H1 (cell line): ENCODE measurements at places on chromosomes 3 and 15. TPM values are rescaled to one million over a fixed set of nuclear protein-coding genes. Genes with fewer than 3 reads are reported as not detected.

Gene LRTM1
- not detected in 2 replicates for polyA plus RNA-seq

Gene DNAH1
- 1.0 and 1.9 TPM in 2 replicates for polyA plus RNA-seq

Gene DISP2
- 0.45 and 0.72 TPM in 2 replicates for polyA plus RNA-seq

Gene LIPC
- not detected in 2 replicates for polyA plus RNA-seq

Gene CLDN16
- polyA plus RNA-seq = 0.02 TPM in 1 of 2 replicates, not detected in the other

Gene SEMA3F
- polyA plus RNA-seq = 20.3 and 36.0 TPM in 2 replicates

Gene SLC22A14
- 0.03 and 0.05 TPM in 2 replicates for polyA plus RNA-seq

Gene ENTPD3
- polyA plus RNA-seq = 0.66 and 1.0 TPM in 2 replicates

Gene CATSPER2
- 0.89 and 1.9 TPM in 2 replicates for polyA plus RNA-seq

Gene LRRC2
- polyA plus RNA-seq = 1.2 and 1.4 TPM in 2 replicates

Gene IL5RA
- polyA plus RNA-seq = not detected in 2 replicates

Gene OPA1
- polyA plus RNA-seq = 15.1 and 20.3 TPM in 2 replicates

Gene TRPC1
- polyA plus RNA-seq = 22.6 and 33.4 TPM in 2 replicates

Gene GOLGA6C
- 0.14 and 0.17 TPM in 2 replicates for polyA plus RNA-seq

Gene PARP15
- polyA plus RNA-seq = 0.33 and 0.45 TPM in 2 replicates

- peaks cover 26% of the 10 kb centered on the region for H3K27me3 ChIP-seq
- H3K4me1 ChIP-seq = peaks cover 5% of the 10 kb centered on the region
Observed at GRCh38 chr3:127135241-127136023, 57.5 kb upstream of the PRR23E start.

GRCh38 chr15:48355377-48355776 lies 24.1 kb downstream of the DUT start:
- H3K4me3 ChIP-seq = no peak overlapping the region
- H3K27ac ChIP-seq = no peak overlapping the region
- H3K36me3 ChIP-seq = no peaks in the 10 kb centered on the region
- no peak for DNase-seq
- H3K4me1 ChIP-seq = no peaks in the 10 kb centered on the region

DNA sequence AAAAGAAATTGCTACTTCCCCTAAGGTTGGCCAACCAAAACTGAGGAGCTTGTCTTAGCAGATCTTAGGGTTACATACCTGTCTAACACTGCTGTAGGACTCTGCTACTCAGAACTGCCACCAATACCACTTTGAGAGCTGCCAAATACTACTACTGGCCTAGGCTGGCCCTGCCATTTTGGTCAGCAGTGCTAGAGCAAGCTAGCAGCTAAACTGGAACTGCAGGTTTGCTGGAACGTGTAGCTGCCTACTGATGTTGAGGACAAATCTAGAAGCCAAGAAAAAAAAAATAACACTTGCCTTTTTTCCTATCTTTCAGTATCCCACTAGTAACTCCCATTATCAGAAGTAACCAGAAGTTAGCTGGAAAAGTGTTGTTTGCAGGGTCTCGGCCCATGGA lies 387.4 kb downstream of the RBMS3 start:
- no peaks in the 10 kb centered on the region for H3K27me3 ChIP-seq
- no peaks in the 10 kb centered on the region for H3K36me3 ChIP-seq
- no peak for DNase-seq
- H3K4me1 ChIP-seq = no peaks in the 10 kb centered on the region
- no peak overlapping the region for H3K4me3 ChIP-seq

DNA sequence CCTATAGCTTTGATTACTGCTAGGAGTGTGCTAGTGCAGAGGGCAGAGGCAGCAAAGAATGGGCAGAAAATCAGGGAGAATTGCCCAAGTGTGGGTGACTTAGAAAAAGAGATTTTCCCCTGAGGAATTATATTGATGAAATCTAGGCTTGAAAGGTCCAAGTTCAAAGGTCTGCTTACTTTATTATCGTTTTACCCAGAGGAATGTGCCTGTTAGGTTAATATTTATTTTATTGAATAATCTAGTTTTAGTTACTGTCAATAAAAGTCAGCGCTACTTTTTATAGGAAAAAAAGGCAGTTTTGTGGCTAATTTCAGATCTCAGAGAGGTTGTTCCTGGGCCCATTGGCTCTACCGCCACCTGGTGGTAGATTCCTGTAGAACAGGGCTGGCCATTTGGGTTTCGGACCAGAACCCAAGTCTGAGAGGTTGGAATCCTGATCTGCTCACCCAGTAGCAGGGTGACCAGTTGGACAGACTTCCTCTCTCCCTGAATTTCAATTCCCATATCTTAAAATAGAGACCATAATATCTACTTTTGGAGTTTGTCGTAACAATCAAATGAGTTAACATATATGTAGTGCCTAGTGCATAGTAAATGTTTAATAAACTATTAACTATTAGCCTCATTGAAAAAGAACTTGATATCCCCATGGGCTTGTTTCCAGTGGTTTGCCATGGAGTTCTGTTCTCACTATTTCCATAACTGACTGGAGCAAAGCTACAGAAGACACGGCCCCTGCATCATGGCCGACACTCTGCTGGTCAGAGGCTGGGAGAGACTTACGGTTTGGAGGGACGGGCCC lies 62.7 kb upstream of the ZNF148 start:
- H3K4me3 ChIP-seq = no peak overlapping the region
- peak; percentile 90 for DNase-seq
- no peaks in the 10 kb centered on the region for H3K36me3 ChIP-seq

- no peak for DNase-seq
- no peaks in the 10 kb centered on the region for H3K36me3 ChIP-seq
- no peak overlapping the region for H3K4me3 ChIP-seq
- H3K4me1 ChIP-seq = no peaks in the 10 kb centered on the region
Observed at GRCh38 chr3:73094129-73094528, 32.7 kb downstream of the EBLN2 start.

GRCh38 chr3:110126065-110126464 lies 788.7 kb upstream of the DPPA4 start:
- H3K27me3 ChIP-seq = no peaks in the 10 kb centered on the region
- no peak for DNase-seq
- H3K4me1 ChIP-seq = 0 out of 2 replicates have a peak, but pooled peaks cover 2% of the 10 kb centered on the region

DNA sequence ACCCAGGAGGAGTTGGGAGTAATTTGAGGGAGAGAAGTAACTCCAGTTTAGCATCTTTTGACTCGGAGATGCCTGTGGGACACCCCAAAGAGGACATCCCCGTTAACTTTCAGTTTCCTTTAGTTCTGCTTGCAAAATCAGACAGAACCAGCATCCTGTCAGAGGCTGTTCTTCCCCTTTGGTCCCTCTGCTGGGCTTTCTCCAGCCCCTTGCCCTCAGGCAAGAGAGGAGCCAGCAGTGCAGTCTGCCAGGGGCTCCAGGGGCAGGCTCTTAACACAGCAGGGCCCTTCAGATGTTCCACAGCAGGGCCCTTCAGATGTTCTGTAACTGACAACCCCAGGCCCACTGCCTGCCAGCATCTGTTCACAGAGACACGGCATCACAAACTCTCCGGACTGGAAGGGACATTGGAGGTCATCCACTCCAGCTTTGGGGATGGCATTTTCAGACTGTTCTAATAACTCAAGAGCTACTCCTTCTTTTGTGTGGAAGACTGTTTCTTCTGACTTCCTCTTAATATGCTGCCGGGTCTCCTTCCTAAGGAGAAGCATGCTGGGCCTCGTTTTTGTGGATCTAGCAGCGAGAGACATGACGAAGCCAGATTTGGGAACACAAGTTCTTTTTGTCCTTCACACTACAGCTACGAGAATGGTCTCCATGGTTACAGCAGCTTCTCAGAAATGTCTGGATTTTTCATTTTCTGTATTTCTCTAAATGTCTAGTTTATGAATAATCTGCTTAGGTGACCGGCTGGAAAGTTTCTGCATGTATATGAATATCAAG lies 51.9 kb downstream of the KY start:
- no peaks in the 10 kb centered on the region for H3K36me3 ChIP-seq
- H3K27ac ChIP-seq = no peak overlapping the region
- H3K4me1 ChIP-seq = peaks cover 3% of the 10 kb centered on the region; the same call in 1 of the 2 replicates
- H3K4me3 ChIP-seq = no peak overlapping the region
- no peak for DNase-seq

GRCh38 chr15:66876421-66876730 lies 174.3 kb downstream of the SMAD6 start:
- DNase-seq = no peak
- H3K4me1 ChIP-seq = no peaks in the 10 kb centered on the region
- H3K27ac ChIP-seq = no peak overlapping the region
- no peak overlapping the region for H3K4me3 ChIP-seq
- H3K36me3 ChIP-seq = no peaks in the 10 kb centered on the region

GRCh38 chr15:94972314-94972713 lies 741.0 kb downstream of the MCTP2 start:
- no peak overlapping the region for H3K4me3 ChIP-seq
- no peak for DNase-seq
- H3K27ac ChIP-seq = no peak overlapping the region
- no peaks in the 10 kb centered on the region for H3K4me1 ChIP-seq
- H3K27me3 ChIP-seq = no peaks in the 10 kb centered on the region

DNA sequence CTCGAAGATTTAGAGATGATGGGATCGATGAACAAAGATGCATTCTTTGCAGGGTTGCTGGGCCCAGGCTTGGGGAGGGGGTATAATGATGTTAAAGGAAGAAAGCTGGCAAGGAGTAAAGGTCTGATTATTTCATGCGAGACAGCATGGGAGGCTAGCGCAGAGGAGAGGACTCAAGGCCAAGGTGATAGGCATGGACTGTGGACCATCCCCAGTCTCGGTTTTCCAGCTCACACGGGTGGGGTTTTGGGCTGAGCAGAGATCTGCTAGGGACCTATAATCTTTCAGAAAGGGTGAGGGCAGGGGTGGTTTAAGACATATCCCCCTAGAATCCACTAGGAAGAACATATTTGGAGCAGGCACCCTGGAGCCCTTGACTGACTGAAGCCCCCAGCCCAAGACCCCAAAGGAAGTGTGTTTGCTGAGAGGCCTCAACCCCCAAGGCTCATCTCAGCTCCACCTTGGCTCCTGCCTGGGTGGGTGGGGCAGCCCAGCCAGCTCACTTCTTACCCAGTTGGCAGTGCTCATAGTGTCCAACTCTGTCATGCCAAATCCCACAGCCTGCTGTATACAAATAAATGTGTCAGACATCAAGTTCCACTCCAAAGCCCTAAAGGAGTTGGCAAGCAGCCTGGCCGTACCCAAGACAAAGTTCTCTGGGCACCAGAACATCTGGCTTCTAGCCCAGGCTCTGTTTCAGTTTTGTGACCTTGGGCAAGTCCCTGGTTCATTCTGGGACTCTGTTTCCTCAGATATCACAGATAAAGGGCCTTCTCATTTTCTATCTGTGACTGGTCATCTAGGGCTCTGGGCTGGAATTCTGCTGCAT lies 17.9 kb downstream of the ACSBG1 start:
- no peaks in the 10 kb centered on the region for H3K36me3 ChIP-seq
- no peak overlapping the region for H3K4me3 ChIP-seq
- no peaks in the 10 kb centered on the region for H3K27me3 ChIP-seq
- no peak for DNase-seq
- H3K27ac ChIP-seq = no peak overlapping the region
- H3K4me1 ChIP-seq = no peaks in the 10 kb centered on the region

- H3K4me1 ChIP-seq = peaks cover 8% of the 10 kb centered on the region
- no peaks in the 10 kb centered on the region for H3K36me3 ChIP-seq
- no peak for DNase-seq
- no peak overlapping the region for H3K27ac ChIP-seq
Observed at GRCh38 chr15:74368121-74368520, 675 bp upstream of the CYP11A1 start.

DNA sequence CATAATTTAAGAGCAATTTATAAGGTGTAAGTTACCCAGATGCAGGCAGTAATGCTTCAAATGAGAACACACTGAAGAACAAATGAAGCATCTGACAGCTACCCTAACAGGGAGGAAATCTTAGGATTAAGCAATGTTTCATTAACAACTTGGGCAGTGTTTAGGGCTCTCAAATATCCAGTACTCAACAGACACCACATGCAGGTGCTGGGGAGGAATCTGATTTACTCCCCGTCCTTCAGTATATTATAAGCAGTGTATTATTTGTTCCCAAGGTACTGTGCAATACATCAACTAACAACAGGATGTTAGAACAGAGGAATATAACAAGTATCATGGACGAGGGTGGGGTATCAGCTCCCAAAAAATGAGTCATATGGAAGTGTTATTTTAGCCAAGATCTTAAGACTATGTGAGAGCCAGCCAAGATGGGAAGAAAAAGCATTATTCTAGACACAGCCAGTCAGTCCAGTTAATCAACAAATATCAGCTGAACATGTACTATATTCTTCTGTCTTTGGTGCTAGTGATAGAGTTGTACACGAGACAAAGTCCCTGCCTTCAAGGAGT lies 20.4 kb downstream of the BTBD1 start:
- H3K36me3 ChIP-seq = peaks cover 23% of the 10 kb centered on the region
- no peak for DNase-seq
- no peak overlapping the region for H3K27ac ChIP-seq
- H3K4me3 ChIP-seq = no peak overlapping the region
- H3K27me3 ChIP-seq = no peaks in the 10 kb centered on the region

- no peaks in the 10 kb centered on the region for H3K36me3 ChIP-seq
- H3K4me1 ChIP-seq = no peaks in the 10 kb centered on the region
- DNase-seq = no peak
Observed at GRCh38 chr3:114221165-114221880, 16.1 kb downstream of the ZNF80 start.

GRCh38 chr3:40170395-40170794 lies 139.1 kb upstream of the EIF1B start:
- H3K4me3 ChIP-seq = no peak overlapping the region
- H3K36me3 ChIP-seq = no peaks in the 10 kb centered on the region
- no peaks in the 10 kb centered on the region for H3K27me3 ChIP-seq
- H3K4me1 ChIP-seq = no peaks in the 10 kb centered on the region; the same call in 1 of the 2 replicates
- no peak overlapping the region for H3K27ac ChIP-seq
- no peak for DNase-seq

DNA sequence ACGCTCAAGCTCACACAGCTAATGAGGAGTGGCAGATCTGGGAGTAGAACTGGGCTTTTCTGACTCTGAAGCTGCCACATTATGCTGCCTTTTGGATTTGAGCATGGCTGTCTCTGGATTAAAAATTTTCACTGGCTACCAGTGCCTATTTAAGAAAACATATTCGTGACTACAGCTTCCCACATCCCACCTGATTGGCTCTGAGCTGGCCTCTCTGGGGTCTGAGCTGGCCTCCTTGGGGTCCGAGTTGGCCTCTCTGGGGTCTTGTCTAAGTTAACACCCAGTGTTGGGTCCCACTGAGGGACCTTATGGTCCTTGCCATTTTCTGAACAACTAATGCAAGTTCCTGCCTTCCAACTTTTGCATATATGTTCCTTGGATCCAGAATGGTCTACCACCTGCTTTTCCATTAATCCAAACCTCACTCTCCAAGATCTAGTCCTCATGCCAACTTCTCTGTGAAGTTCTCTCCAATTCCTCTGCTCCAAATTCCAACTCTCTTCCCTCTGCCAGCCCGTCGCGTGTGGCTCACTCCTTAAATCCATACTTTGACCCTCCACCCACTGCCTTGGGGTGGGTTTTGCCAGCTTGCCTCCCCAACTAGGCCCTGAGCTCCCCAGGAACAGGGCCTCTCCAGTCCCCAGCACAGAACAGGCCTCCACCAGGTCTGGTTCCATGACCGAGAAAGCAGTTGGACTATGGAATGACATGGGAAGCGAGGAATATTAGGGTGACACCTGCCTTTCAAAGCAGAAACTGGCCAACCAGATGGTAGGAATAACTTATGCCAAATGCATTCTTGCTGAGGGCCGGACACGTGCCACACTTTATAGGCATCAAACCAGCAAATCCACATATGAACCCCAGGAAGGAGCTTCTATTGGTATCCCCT lies 42.5 kb downstream of the ATP2B2 start:
- no peak overlapping the region for H3K4me3 ChIP-seq
- H3K4me1 ChIP-seq = no peaks in the 10 kb centered on the region
- no peaks in the 10 kb centered on the region for H3K36me3 ChIP-seq
- H3K27ac ChIP-seq = no peak overlapping the region
